KBM-7 (cell line): ENCODE measurements at places on chromosomes 4 and X.
A peak's percentile ranks its signal among the peaks of the same experiment; 100 is the strongest.

DNA sequence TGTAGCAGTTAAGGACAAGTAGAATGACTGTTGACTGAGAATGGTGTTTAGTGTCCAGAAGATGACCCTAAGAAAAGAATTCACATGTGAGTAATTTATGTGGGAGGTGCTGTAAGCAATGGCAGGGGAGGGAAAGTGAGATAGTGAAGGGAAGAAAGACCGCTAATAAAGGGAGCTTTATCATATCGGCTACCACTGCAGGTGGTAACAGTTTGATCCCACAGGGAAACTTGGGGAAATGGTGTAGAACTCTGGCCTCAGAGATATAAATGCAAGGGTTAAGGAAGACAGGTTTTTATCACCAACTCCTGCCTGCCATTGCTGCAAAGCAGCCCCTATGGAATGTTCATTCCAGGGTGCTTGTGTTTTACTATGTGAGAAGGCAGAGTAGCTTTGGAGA, 489.6 kb downstream of the STPG2 start:
- DNase-seq = no peak

- DNase-seq = no peak
Observed at GRCh38 chr4:89939994-89940393, 45.3 kb downstream of the MMRN1 start.

DNA sequence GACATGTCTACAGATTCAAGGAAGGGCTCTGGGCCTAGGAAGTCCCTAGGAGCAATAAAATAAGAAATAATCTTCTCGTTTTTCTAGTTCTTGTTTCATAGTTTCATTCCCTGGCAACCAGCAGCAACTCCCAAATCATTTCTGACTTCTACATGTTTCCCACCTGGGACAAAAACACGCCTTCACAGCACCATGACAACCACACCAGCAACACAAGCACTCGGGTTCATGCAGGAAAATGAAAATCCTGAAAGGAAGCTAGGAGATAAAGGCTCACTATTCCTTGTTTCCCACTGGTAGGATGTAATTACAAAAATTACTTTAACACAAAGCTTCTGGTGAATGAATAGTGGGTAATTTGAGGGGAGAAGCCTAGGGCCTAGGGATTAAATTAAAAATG, 158.9 kb downstream of the ADAMTS3 start:
- DNase-seq = no peak

GRCh38 chr4:10164877-10165283, 48.3 kb upstream of the WDR1 start:
- peak; percentile 64 for DNase-seq

DNA sequence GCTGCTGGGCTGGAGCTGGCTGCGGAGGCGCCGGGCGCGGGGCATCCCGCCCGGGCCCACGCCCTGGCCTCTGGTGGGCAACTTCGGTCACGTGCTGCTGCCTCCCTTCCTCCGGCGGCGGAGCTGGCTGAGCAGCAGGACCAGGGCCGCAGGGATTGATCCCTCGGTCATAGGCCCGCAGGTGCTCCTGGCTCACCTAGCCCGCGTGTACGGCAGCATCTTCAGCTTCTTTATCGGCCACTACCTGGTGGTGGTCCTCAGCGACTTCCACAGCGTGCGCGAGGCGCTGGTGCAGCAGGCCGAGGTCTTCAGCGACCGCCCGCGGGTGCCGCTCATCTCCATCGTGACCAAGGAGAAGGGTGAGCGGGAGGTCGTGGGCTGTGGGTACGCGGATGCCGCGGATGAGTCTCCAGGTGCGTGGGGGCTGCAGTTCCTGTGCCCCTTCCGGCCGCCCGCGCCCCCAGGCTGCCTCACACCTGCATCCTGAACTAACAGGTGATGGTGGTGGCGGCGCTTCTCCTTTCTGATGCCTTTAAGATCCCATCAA, 499 bp downstream of the CYP2U1 start:
- peak; percentile 31 for DNase-seq

DNA sequence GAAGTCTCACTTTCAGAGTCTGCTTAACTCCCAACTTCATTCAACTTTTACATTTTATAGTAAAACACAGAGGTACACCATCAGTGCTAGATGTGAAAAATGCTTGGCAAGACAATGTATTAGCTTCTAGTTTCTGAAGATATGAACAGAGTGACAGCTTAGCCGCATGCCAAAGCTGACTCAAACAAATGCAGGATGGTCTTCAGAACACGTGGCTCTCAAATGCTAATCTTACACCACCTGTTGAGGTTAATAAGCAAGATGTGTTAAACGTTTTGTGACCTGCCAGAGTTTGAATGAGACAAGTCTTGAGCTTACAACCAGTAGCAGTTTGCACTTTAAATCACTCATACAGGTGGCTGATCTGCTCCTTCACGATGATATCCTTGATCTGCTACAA, 18.9 kb upstream of the GPM6B start:
- DNase-seq = no peak

DNA sequence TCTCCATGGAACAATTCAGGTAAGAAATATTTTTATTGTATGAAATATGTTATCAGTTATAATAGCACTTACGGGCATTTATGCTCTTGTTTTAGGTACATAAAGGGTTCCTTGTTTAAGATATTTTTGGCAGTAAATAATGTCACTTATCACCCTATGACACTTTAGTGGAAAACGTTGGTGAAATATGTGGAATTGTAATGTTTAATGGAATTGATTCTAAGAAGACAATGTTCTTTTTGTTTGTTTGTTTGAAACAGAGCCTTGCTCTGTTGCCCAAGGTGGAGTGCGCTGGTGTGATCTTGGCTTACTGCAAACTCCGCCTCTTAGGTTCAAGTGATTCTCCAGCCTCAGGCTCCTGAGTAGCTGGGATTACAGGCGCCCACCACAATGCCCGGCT, 17.4 kb downstream of the NPNT start:
- no peak for DNase-seq

- DNase-seq = peak; percentile 30
Observed at GRCh38 chrX:109472939-109473735, 8.7 kb downstream of the GUCY2F start.

DNA sequence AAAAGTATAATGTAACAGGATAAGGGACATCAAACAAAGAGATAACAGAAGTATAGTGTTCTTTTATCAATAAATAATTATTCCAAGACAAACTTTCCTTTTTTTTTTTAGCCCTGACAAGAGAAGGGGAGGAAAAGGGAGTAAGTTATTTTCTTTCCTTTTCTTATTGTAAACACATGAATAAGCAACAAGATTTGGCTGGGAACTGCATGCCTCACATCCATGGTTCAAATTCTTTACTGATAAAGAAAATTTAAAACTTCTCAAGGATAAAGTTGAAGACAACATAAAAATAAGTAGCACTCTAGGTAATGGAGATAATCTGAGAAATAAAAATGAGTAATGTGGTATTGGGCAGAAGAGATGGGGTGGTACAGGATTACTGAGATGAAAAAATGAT, 71.6 kb downstream of the NEK1 start:
- DNase-seq = no peak

DNA sequence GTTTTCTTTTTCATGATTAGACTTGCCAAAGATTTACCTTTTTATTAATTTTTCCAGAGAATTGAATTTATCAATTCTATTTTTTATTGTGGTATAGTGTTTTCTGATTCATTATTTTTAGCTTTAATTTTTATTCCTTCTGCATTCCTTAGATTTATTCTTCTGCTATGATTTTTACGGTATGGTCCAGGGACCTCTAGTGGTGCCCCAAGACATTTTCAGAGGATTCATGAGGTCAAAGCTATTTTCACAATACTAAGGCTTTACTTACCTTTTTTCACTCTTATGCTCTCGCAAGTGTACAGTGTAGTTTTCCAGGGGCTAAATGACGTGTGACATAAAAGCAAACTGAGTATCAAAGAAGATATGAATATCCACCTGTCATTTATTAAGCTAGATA, 8.0 kb downstream of the RADX start:
- peak; percentile 25 for DNase-seq

DNA sequence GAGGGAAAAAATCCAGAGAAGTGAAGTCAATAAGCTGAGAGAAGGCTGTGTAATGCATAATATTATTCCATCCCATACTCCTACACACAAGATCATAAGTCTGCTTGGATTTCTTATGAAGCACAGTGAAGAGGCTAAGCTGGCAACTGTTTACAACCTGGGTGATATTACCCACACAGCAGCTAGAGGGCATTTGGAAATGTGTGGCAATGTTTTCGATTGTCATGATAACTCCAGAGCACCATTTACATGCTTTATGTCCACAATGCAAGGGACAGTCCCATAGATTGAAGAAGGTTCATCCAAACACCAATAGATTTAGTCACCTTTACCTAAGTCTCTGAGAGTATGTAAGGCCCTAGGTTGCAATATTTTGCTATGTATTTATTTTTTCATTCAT, 412.2 kb downstream of the PPP3CA start:
- DNase-seq = peak; percentile 4
